Temporal lobe (tissue), 4 donors: ENCODE measurements at places on chromosomes 7 and 10. TPM values are rescaled to one million over a fixed set of nuclear protein-coding genes. Genes with fewer than 3 reads are reported as not detected.

Gene ADAM8
- total RNA-seq, result 0.98 TPM

Gene DHTKD1
- 36.1 TPM for total RNA-seq

Gene SLC26A5
- not detected for total RNA-seq

Gene BLNK
- 0.25 TPM for total RNA-seq

Gene SLC39A12
- 2.2 TPM for total RNA-seq

Gene ABHD11
- 5.7 TPM for total RNA-seq

Gene HOXA10
- total RNA-seq, result not detected

Gene PKD1L1
- total RNA-seq, result 0.25 TPM

Gene YWHAG
- 344 TPM for total RNA-seq

Gene FGFBP3
- 22.1 TPM for total RNA-seq

Gene FRMPD2
- total RNA-seq, result 4.2 TPM

Gene LLCFC1
- total RNA-seq, result not detected

Gene METTL27
- 0.49 TPM for total RNA-seq

Gene ASAH2
- 2.2 TPM for total RNA-seq

Gene ZNF853
- total RNA-seq, result 19.2 TPM

Gene NXPH1
- total RNA-seq, result 34.9 TPM

Gene JAKMIP3
- 4.7 TPM for total RNA-seq

Gene ICA1
- 20.4 TPM for total RNA-seq

Gene GSDME
- total RNA-seq, result 28.8 TPM

Gene ORC5
- 28.8 TPM for total RNA-seq

Gene TMEM213
- total RNA-seq, result not detected

Gene PRKAR2B
- 174 TPM for total RNA-seq

Gene ACBD7
- total RNA-seq, result 11.8 TPM

Gene OR13A1
- total RNA-seq, result not detected

Gene RAB19
- total RNA-seq, result not detected

Gene GFRA1
- 8.6 TPM for total RNA-seq

Gene TMEM229A
- total RNA-seq, result 0.74 TPM

Gene CRCP
- total RNA-seq, result 53.6 TPM

Gene CALML5
- not detected for total RNA-seq

Gene PAX2
- not detected for total RNA-seq

Gene SCART1
- 0.49 TPM for total RNA-seq

Gene PDLIM1
- 2.0 TPM for total RNA-seq

Gene CYP2C18
- not detected for total RNA-seq

Gene GNG11
- 5.4 TPM for total RNA-seq

Gene SEPHS1
- 31.7 TPM for total RNA-seq

Gene PKD2L1
- total RNA-seq, result 0.25 TPM

Gene SCRN1
- 102 TPM for total RNA-seq

Gene CYP3A7
- total RNA-seq, result not detected

Gene EPO
- total RNA-seq, result not detected

Gene CALD1
- total RNA-seq, result 27.5 TPM

Gene ABCB1
- 7.4 TPM for total RNA-seq

Gene LOXL4
- total RNA-seq, result 0.25 TPM

Gene FHIP2A
- total RNA-seq, result 42.3 TPM

Gene IKZF1
- 3.0 TPM for total RNA-seq

Gene SPOCK2
- 25.8 TPM for total RNA-seq

Gene FRAT1
- total RNA-seq, result 4.2 TPM

Gene HECW1
- total RNA-seq, result 35.4 TPM

Gene WDR86
- total RNA-seq, result 51.1 TPM

Gene MYL10
- not detected for total RNA-seq

Gene VDAC2
- 106 TPM for total RNA-seq

Gene ACSL5
- total RNA-seq, result 2.0 TPM

Gene PDE1C
- 21.1 TPM for total RNA-seq

Gene SLC16A12
- 2.2 TPM for total RNA-seq

Gene CAV1
- 16.7 TPM for total RNA-seq

Gene VAX1
- 1.7 TPM for total RNA-seq

Gene MEST
- total RNA-seq, result 68.1 TPM

Gene CARD11
- 0.25 TPM for total RNA-seq
